Activated T-cell treated with anti-CD3 and anti-CD28 coated beads for 48 hours (primary cell): ENCODE measurements at places on chromosomes 7 and 10.

DNA sequence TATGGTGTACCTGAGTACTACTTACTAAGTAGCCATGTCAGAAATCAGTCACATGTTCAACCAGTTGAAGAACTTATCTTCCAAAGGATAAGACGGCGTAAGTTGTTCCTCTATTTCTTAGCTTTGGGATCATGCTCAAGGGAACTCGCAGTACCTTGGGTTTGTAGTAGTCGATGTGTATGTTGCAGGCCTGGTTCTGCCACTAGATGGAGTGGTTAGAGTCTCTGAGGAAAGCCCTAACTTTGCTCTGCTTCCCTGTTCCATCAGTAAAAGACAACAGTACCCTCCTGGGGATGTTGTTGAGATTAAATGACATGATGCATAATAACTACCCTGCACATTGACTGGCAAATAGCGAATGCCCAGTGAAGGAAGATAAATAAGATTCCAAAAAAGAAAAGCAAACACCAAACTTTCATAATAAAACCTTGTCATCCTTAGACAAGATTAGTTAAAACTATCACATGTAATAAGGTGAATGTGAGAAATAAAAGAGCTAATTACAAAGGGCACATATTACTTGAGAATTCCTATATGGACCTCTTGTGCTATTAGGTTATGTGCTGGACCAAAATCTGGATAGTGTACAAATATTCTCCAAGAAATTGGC is 165.9 kb downstream of the ABCA13 start:
- no peak for DNase-seq

GRCh38 chr10:113993489-113993991 is 50.1 kb upstream of the ADRB1 start:
- no peak for DNase-seq

DNA sequence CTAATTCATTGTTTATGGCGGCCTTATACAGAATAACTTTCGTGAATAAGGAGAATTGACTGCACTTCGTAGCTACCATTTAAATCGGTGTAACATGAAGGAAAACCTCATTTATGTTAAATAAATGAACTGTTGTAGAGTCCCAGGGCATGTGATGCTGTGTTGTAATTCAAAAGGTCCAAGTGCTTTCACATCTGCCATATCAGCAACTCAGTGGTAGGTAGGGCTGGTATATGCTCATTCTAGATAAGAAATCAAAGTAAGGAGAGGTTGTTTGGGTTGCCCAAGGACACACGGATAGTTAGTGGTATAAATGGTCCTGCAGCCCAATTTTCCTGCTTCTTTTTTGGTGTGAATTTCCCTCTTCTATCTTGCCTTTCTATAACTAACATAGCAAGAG is 15.8 kb downstream of the BBS9 start:
- no peak for DNase-seq

DNA sequence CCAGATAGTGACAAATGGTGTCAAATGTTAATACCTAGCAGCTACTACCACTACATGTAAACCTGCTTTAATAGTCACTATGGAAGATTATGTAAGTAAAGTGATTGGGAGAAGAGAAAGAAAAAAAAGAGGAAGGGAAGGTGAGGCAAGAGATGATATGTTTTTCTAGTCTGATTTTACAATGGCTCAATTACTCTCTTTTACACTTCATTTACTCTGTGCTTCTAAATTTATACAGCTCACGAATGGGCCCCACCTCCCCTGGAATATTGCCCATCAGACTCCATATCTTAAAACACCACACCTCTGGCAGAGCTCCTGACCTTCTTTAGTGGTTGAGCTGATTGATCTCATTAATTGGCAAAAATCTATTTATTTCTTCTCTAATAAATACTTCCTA is 28.0 kb upstream of the IKZF1 start:
- no peak for DNase-seq

- no peak for DNase-seq
Observed at GRCh38 chr10:30051220-30051619, 8.2 kb downstream of the JCAD start.

GRCh38 chr7:159272739-159273138 is 128.1 kb upstream of the VIPR2 start:
- DNase-seq: no peak

GRCh38 chr10:133359972-133360610 is 2.3 kb upstream of the FUOM start:
- DNase-seq: no peak

GRCh38 chr7:12103948-12104347 is 107.1 kb upstream of the TMEM106B start:
- no peak for DNase-seq

GRCh38 chr7:45982907-45983719 is 62.0 kb upstream of the IGFBP3 start:
- DNase-seq: no peak

GRCh38 chr7:77244222-77244934 is 44.8 kb upstream of the FGL2 start:
- no peak for DNase-seq

DNA sequence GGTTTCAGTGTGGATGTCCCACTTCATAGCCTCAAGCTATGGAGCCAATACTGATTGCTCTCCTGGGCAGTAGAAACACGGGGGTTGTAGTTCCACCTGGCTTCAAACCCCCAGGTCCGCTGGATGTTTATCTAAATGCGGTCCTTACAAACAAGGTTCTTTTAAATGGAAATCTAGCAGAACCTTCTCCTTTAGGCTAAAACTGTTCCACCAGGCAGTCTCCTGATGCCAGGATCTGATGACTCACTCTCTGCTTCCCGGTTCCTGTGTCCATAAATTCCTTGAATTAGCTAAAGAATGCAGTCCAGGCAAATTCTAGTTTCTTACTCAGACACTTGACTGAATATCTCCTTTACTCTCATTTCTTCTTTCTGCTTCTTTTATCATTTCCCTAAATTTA is 108.4 kb upstream of the FAM3C start:
- no peak for DNase-seq

GRCh38 chr10:90912854-90913479 is 7.9 kb downstream of the ANKRD1 start:
- no peak for DNase-seq

DNA sequence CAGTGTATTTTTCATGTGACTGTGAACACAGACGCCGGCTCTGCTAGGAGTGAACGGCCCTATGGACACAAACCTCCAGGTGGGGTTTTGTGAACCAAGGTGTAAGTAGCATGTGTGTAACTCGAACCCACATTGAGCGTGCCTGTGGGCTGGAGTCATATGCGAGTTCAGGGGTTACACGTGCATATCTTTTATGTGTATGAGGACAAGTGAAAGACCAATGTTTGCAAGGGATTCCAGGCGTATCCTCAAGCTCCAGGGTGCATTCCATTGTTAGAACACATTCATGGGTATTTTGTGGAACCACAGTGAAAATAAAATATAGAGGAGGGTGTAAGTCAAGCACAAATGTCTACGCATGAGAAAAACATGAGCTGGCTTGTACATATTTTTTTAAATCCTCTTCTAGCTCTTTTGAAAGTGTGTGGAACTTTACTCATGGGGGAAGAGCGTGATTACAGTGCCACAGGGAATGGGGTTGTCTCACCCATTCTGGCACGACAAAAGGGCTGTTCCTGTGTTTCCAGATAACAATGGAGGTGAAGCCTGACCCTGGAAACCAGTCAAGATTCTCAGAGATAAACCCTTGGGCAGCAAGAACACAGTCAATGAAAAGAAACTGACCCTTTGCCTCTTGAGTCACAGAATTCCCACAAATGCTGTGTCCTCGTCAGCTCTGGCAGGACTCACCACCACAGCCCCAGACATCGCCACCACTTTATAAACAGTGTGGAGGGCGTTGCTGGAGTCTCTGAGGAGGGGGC is 37.0 kb upstream of the GOT1 start:
- DNase-seq: no peak

DNA sequence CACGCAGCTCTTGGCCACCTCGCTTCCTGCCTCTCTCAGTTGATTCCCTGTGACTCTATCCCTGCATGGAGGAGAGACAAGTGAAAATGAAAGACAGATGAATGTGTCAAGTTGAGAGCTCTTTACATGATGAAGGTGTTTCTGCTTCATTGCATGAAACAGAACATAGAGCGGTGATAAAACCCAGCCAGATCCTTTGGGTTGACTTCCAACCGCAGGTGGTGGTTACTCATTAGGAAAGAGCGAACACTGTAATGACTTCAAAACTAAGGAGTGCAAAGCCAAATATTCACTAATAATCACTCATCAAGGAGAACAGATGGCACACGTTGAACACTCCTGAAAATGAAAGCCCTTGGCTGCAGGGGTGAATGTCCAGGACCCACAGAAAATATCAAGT is 31.8 kb upstream of the WDR11 start:
- no peak for DNase-seq

- no peak for DNase-seq
Observed at GRCh38 chr7:155947051-155947450, 134.8 kb upstream of the SHH start.

DNA sequence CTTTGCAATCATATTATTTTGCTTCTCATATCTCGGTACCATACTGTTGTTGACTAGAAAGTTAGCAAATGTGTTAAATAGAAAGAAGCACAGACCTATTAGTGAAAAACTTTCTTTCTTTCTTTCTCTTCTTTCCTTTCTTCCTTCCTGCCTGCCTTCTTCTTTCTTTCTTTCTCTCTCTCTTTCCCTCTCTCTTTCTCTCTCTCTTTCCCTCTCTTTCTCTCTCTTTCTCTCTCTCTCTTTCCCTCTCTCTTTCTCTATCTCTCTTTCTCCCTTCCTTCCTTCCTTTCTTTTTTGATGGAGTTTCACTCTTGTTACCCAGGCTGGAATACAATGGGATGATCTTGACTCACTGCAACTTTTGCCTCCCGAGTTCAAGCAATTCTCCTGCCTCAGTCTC is 1160.6 kb downstream of the GATA3 start:
- DNase-seq: no peak

DNA sequence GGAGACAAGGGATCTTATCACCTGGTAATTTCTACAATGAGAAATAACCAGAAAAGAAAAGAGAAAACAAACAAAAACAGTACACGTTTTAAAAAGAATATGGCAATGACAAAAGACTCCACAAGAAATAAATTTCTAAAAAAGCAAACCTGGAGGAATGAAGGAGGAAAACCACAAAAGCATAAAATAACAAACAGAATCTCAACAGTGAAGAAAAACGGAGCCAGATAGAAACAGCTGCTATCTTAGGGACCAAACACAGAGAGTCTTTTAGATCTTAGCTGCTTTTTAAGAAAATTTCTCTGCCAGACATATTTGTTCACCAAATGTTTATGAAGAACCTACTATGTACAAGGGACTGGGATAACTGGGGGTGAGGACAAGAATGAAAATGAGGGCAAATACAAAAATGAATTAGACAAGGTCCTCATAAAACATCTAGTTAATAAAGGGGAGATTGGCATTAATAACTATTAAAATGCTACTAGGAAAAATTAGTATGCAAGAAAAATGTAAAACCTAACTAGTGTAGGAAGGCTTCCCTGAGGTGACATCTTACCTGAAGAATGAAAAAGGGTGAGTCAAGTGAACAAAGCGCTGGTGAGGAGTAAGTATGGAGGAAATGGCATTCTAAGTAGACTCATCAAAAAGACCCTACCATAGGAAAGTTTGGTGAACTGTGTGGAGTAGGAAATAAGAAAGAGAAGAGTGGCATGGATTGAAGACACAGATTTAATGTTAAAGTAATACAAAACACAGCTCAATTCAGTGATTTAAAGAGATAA is 34.3 kb downstream of the WASL start:
- no peak for DNase-seq

DNA sequence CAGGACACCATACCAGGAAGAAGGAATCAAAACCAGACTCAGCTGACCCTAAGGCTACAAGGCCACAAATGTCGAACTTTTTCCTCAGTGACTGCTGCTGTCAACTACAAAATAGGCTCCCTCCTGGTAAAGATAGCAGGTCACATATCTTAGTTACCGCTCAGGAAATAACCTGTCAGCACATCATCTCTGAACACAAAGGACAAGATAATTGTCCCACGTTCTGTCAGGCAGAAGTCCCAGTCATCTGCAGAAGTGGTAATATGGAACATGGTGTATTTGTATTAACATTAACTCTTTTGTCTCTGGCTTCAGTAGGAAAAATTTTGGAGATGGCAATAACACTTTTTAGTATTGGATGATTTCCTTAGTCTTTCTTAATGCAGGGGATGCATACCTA is 630.2 kb upstream of the LRRTM3 start:
- no peak for DNase-seq
